ENCODE measurements at places on chromosomes 12 and 14. TPM values are rescaled to one million over a fixed set of nuclear protein-coding genes. Genes with fewer than 3 reads are reported as not detected.

SMAGP gene
- total RNA-seq: 2.6 TPM

CAPZA3 gene
- 0.14 TPM for total RNA-seq

PARP2 gene
- total RNA-seq: 4.3 TPM

AMDHD1 gene
- total RNA-seq: 0.14 TPM

C12orf50 gene
- not detected for total RNA-seq

MEG3 gene
- total RNA-seq: 145 TPM

TNFAIP2 gene
- 114 TPM for total RNA-seq

CMA1 gene
- not detected for total RNA-seq
